ENCODE measurements at places on chromosomes 6 and 20.

GRCh38 chr6:27495386-27496135 is 22.7 kb upstream of the ZNF184 start:
- no peak for DNase-seq

GRCh38 chr6:131427434-131428058 is 145.5 kb upstream of the ARG1 start:
- no peak for DNase-seq

- no peak for DNase-seq
Observed at GRCh38 chr20:14830899-14831298, 493.5 kb upstream of the FLRT3 start.

DNA sequence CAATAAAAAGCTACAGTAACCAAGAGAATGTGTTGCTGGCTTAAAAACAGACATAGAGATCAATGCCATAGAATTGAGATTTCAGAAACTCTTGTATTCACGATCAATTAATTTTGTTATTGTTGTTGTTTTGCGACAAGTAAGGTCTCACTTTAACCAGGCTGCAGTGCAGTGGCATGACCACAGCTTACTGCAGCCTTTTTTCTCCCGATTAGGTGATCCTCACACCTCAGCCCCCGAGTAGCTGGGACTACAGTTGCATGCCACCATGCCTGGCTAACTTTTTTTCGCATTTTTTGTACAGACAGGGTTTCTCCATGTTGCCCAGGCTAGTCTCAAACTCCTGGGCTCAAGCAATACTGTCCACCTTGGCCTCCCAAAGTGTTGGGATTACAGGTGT is 42.2 kb downstream of the RANBP9 start:
- no peak for DNase-seq

DNA sequence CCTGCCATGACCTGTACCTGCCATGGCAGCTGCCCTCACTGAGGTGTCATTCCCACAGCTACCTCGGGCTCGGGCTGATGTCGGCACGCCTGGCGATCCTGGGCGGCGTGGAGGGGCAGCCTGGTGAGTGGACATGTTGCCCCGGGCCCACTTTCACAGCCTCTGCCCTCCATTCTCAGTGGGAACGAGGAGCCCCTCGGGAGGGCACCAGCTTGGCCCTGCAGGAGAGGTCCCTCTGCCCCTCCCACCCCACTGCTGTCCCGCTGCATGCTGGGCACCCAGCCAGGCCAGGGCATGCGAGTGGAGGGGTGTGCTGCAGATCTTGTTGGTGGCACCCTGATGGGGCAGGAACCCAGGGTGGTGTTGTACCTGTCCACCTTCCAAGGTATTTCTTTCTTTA is 23.0 kb downstream of the ENTPD6 start:
- no peak for DNase-seq

- DNase-seq, result no peak
Observed at GRCh38 chr20:37922016-37922415, 19.1 kb downstream of the VSTM2L start.

GRCh38 chr20:949717-950116 is 33.6 kb upstream of the ANGPT4 start:
- no peak for DNase-seq

- DNase-seq, result no peak
Observed at GRCh38 chr6:1386038-1386709, 3.2 kb upstream of the FOXF2 start.

DNA sequence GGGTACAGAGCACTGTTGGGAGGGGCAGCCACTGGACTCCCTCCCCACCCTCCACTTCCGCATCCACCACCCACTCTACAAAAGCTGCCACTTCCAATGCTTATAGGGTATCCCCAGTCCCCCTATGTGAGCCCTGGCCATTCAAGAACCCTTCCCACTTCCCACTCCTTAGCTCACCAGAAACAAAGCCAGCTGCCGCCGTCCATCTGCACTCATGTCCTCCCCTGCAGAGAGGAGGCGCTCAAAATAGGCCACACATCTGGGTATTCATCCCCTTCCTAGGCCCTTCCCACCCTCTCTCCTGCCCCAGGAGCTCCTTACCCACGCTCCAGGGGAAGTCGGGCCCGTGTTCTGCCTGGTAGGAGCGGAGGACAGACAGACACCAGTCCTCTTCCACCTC is 6.5 kb upstream of the LY6G5C start:
- DNase-seq, result no peak

- no peak for DNase-seq
Observed at GRCh38 chr6:123529843-123530242, 106.9 kb downstream of the TRDN start.

DNA sequence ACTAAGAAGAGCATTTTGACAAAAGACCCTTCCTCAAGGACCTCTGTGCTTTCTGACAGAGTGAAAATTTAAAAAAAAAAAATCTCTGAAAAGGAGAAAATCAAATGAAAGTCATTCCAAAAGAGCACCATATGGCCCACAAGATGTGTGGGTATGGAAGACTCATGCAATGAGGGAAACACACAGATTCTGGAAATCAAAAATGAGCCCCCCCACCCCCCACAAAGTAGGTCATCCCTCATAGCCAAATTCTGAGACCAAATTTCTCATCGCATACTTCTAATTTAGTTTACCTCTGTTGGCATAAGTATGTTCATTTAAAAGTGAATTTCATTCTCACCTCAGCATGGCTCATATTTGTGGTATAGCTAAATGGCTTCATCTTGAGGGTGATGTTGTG is 181.3 kb upstream of the KCNQ5 start:
- no peak for DNase-seq

DNA sequence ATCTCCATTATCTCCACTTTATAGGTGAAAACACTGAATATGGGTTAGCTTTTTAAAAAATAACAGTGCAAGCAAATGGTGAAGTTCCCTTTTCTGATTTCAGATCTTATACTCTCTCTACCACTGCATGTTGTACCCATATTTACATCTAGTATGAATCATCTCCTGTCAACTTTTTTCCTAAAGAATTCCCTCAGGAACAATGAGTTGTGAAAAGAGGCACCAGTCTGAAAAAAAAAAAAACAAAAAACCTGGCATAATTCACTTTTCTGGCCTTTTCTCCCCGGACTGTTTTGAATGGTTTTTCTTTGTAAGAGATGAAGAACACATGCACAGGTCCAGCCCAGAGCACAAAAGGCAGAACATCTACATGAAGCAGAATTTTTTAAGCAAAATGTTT is 596.0 kb downstream of the COL12A1 start:
- DNase-seq, result no peak

- no peak for DNase-seq
Observed at GRCh38 chr6:149925253-149925973, 2.5 kb upstream of the RAET1G start.

DNA sequence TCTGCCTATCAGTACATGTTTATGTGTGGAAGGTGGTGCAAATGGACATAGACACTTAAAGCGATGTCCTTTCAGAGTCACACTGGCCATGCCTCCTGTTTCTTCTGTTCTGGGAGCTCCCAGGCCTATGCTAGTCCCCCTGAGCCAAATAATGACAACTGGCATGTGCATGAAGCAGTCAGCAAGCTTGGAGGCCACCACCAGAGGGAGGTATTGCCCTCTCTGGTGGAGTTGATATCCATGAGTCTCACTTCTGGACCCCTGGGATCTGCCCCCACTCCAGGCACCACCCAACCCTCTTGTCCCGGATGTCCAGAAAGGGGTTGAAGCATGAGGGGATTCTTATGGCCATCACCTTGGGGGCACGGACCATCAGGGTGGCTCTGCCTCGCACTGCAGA is 172.2 kb downstream of the AIG1 start:
- no peak for DNase-seq

GRCh38 chr6:109958626-109959025 is 19.5 kb upstream of the GPR6 start:
- no peak for DNase-seq

GRCh38 chr6:167307342-167307955 is 16.3 kb downstream of the UNC93A start:
- DNase-seq, result no peak

DNA sequence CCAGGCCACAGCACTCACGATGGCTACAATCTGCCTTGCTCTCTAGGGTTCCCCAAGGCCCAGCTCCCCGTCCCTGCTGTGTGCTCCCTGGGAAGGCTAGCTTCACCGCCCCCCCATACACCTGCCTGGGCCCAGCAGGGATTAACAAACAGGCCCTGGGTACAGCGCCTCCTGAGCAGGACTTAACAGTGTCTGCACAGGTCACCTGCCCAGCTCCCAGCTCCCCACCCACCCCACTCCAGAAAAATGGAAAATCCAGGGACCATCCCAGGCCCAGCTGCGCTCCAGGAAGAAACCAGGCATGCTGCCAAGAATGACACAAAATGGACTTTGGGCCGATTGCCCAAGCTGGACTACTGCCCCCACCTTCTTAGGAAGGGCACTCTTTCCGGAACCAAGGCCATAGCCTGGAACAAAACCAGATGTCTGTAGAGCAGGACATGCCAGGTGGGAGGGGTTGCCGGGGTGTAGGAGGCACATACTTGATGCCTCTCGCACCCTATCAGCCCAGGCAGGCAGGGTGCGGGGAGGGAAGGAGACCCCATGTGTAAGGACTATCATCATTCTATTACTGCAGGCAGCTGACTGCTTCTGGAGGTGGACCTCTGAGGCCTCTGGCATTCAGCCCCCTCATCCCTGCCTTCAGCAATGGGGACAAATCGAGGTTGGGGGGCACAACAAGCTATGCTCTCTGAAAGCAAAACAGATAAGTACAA is 104.9 kb downstream of the SNX5 start:
- DNase-seq, result no peak

GRCh38 chr6:3782876-3783832 is 31.6 kb upstream of the PXDC1 start:
- DNase-seq, result no peak

DNA sequence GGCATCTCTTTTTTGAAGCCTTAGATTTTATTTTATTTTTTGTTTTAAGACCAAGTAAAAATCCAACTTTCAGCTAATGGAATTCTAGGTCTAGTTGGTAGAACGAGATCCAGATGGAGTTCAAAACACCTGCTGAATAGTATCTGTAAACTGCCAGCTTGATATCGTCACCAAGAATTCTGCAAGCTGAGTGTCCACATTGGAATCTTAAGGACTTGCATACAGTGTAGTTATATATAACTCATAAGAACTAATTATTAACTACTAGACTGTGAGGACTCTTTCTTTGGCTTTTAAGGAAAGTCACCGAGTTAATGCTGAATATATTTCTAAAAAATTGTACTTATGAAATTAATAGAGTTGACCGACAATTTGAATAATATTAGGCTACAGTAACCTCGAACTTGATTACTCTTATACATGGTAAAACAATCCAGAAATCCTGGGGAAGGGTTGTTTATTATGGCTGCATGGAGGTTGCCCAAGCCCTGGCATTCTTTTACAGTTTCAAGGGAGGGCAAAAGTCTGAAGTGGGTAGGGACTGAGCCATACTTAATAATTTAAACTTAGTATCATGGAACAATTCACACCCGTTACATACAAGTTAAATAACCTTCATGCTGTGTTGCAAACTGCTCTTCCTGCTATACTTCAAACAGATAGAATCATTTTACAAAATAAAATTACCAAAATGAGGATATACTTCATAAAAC is 553.9 kb downstream of the PTPRT start:
- no peak for DNase-seq

- DNase-seq, result no peak
Observed at GRCh38 chr6:7628909-7629308, 38.9 kb downstream of the SNRNP48 start.

GRCh38 chr20:56245761-56246160 is 2.8 kb upstream of the MC3R start:
- DNase-seq, result no peak

DNA sequence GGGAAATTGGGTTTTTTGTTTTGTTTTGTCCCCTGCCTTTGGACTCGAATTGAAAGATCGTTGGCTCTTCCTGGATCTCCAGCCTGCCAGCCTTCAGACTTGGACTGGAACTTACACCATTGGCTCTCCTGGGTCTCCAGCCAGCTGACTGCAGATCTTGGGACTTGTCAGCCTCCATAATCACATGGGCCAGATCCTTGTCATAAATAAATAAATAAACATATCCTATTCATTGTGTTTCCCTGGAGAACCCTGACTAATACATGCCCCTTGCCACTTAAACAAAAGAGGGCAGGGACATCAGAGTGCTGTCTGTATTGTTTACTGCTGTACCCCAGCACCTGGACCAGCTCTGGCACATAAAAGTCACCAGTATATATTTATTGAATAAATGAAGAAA is 101.5 kb downstream of the CAP2 start:
- DNase-seq, result no peak

DNA sequence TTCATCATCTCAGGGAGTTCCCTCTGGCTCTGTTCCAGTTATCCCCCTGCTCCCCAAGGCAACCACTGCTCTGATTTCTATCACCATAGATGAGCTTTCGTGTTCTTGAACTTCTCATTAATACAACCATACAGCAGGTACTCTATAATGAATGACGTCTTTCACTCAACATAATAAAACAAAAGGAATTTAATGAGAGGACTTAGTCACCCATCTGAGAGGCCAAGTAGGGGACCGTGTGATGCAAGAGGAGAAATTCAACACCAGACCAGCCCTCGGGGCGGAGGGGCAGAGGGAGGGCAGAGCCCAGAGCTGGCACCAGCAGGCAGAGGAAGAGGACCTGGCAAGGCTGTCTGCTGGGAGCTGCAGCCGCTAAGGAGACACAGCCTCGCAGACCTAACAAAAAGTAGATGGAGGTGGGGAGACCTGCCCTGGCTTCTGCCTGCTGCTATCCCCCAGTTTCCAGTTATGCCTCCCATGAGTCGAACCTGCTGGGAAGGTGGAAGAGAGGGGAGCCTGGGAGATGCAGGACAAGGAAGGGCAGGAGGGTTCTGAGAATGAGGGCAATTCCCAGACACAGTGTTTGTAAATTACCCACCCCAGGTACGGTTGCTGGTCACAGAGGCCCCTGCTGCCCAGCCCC is 13.8 kb downstream of the CCN5 start:
- no peak for DNase-seq

DNA sequence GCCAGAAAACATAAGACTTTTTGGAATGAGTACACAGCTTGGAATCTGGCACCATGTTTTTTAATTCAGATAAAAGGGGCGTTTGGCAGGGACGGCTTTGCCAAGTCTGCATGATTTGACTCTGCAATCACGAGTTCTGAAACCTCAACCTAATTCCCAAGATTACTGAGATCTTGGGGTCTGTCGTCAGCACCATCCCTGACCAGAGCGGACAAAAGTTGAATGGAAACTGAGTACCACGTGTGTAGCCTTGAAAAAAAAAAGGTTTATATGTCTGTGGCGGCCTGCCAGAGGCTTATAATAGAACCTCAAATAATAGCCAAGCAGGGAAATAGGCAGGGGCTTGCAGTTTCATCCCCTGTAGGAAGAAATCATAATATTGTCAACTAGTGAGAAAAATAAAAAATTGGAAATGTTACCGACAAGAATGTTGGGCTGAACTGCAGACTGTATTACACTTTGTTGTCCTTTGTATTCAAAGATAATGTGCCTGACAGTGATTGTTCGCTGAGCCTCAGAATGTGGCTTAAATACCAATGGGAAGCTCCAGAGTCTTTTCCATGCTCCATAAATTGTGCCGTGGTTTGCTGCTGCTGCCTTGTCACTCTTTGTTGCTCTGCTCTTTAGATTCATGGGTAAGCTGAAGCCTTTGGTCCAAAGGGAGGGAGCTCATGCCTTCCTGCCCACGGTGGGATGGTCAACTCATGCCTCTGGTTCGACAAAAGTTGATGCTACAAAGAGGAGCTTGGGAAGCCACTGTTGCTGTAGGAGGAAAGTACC is 118.8 kb upstream of the ARID1B start:
- no peak for DNase-seq

GRCh38 chr20:3925899-3926638 is 36.9 kb downstream of the PANK2 start:
- no peak for DNase-seq
